Caco-2 (cell line): ENCODE measurements at places on chromosomes 4 and X.

DNA sequence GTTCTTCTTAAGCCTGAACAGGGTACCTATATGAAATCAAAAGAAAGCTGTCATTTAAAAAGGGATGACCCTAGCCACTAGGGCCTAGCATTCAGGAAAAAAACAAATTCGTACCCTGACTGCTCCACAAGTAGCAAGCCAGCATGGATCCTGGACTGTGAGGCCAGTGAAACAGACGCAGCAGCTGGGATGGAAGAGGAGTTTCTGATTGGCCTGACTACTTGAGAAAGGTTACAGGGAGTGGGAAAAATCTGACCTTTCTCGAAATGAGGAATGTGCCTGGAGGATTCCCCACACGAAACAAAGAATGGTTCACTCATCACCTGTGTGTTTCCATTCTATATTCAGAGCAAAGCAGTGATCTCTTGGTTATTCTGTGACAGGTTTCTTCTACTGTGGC, 87.6 kb upstream of the JADE1 start:
- no peak for DNase-seq

DNA sequence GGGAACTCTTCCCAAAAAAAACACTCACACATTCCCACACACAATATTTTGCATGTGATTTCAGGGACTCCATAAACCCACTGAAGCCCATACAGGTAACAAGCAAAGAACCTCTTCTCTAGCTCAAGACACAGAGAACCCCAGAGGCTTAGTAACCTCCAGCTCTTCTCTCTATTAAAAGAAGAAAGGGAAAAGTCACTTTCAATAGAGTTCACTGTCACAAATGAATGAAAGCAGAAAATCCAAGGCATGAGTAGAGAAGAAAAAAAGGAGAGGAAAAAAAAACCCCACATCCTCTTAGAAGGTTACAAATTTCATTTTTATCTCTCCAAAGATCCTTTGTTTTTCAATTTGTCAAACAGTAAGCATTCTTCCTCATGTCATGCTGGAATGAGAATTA, 30.7 kb upstream of the DCLK2 start:
- DNase-seq, result no peak

DNA sequence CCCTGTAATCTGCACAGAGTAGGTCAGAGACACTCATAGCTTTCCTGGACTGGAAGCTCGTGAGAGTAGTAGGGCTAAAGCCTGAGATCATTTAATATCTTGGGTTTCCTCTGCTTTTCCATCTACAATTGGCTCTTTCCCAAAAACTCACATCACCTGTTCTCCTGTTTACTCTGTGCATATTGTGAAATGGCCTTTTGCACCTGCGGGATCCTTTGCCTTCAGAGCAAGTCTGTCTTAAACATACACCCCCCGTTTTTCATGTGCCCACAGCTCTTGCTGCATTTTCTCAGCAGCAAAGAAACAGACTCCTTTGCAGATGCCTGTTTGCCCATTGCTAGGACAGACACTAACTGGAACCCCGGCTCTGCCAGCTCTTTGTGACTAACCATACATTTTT, 608.3 kb upstream of the PCDH10 start:
- no peak for DNase-seq

DNA sequence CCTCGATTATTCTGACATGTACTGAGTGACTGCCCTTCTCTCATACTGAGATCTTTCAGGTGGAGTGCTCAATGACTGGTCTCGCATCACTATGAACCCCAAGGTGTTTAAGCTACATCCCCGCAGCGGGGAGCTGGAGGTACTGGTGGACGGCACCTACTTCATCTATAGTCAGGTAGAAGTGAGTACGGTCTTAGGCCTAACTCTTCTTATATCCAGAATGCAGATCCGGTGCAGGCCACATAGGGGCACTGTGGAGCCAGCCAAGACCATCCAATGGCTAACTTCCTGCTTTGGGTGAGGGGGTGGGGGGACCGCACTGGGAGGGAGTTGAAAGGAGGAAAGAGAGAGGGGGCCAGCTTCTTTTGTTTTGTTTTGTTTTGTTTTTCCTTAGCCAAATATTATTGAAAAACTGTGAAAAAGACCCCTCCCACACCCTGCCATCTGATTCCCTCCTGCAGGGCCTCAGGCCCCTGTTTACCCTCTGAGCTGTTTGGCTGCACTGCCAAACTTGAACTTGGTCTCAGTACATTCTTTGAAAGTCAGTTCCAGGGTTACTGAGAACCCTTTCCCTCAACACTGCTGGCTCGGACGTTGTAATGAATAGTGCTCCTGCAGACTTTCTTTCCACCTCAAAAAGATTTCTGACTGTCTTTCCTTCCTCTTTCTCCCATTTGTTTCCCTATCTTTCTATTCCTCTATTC, 16.2 kb downstream of the AWAT2 start:
- DNase-seq, result peak; percentile 27
